ENCODE measurements at places on chromosomes 6 and 20.

DNA sequence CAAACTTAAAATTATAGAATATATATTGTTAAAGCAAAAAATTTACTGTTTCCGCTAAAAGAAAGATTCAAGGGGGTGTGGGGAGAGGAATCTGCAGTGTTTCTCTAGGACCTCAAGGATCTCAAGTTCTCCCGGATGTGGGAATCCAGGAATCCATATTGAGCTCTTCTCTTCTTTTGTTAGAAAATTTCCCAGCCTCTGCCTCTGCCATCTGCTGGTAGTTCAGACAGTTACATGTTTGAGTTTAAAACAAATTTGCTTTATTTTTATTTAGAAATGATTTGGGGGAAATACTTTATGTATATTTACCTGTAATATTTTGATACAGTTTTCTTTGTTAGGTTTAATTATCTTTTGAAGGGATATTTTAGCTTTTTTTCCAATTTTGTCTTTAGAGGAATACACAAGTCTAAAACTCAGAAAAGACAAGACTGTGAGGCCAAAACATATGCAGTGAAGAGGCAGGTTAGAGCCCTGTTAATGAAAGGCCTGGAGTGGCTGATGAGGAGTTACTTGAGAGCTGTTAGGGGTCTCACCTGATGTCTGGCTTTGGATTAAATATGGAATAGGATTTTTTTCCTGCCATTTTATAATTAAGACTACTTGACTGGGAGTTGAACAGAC lies 268.8 kb downstream of the ARID1B start:
- no peak for DNase-seq
- H3K4me1 ChIP-seq: peaks cover 38% of the 10 kb centered on the region
- H3K36me3 ChIP-seq: no peaks in the 10 kb centered on the region
- H3K4me3 ChIP-seq: no peak overlapping the region

DNA sequence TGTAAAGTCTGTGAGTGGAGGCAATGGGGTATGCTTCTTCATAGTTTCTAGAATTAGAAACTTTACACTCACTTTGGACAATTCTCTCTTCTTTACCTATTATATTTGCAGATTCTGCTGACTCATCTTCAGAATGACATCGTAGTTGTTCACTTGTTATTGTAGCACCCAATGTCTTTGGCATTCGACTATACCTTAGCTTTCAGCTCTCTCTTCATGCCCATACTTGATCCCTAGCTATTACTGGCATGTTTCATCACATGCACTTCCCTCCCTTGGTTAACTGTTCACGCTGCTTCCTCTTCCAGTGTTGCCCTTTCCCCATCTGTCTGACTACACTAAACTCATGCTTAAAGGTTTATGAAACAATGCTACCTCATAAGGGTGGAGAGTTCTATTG lies 298.1 kb upstream of the TCF21 start:
- H3K4me3 ChIP-seq: no peak overlapping the region
- H3K27me3 ChIP-seq: peaks cover 2% of the 10 kb centered on the region
- no peaks in the 10 kb centered on the region for H3K36me3 ChIP-seq
- no peak overlapping the region for H3K27ac ChIP-seq
- DNase-seq: no peak

DNA sequence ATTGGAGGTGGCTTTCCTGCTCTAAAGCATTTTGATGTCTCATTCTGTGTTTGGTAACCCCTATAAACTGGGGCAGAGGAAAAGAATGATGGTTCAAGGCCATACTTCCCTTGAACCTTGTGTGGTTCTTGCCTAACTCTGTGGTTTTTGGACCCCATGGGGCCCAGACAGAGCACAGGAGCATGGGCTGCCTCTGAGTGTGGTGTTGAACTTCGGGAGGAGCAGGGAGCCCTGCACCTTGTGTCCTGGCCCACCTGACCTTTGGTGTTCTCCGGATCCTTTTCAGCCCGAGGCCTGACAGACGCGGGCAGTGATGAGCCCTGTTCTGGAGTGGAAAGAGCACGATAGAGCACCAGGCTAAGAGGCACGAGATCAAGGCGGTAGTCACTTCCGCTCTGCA lies 18.8 kb downstream of the TMEM74B start:
- H3K27ac ChIP-seq: no peak overlapping the region
- H3K4me1 ChIP-seq: no peaks in the 10 kb centered on the region
- H3K27me3 ChIP-seq: no peaks in the 10 kb centered on the region
- peak; percentile 21 for DNase-seq
- H3K4me3 ChIP-seq: no peak overlapping the region
- peaks cover 52% of the 10 kb centered on the region for H3K36me3 ChIP-seq

GRCh38 chr20:23331450-23332350 lies 18.9 kb upstream of the NXT1 start:
- no peak overlapping the region for H3K4me3 ChIP-seq
- H3K27me3 ChIP-seq: no peaks in the 10 kb centered on the region
- no peaks in the 10 kb centered on the region for H3K36me3 ChIP-seq
- DNase-seq: no peak
- no peak overlapping the region for H3K27ac ChIP-seq
- peaks cover 1% of the 10 kb centered on the region for H3K4me1 ChIP-seq

DNA sequence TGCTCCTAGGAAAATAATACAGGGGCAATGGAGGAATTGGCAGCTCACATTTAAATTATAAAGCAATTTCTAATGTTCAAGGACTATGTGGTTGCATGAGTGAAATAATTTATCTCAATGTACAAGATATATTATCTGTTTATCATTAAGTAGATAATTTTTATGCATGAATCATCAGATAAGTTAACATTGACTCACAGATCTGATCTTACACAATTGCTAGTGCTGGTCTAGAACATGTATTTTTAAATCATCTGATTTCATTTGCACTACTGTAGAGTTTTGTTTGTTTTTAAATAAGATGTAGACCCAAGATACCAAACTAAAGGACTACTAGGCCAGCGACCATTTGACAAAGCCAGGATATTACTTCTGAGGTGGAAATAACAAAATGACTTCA lies 199.2 kb downstream of the BMP2 start:
- no peak for DNase-seq
- no peak overlapping the region for H3K27ac ChIP-seq
- no peaks in the 10 kb centered on the region for H3K27me3 ChIP-seq
- H3K36me3 ChIP-seq: no peaks in the 10 kb centered on the region

- no peak for DNase-seq
- no peaks in the 10 kb centered on the region for H3K36me3 ChIP-seq
- H3K27ac ChIP-seq: no peak overlapping the region
- H3K4me1 ChIP-seq: no peaks in the 10 kb centered on the region
- no peak overlapping the region for H3K4me3 ChIP-seq
- no peaks in the 10 kb centered on the region for H3K27me3 ChIP-seq
Measured at GRCh38 chr6:21654361-21654760, 60.8 kb downstream of the SOX4 start.

DNA sequence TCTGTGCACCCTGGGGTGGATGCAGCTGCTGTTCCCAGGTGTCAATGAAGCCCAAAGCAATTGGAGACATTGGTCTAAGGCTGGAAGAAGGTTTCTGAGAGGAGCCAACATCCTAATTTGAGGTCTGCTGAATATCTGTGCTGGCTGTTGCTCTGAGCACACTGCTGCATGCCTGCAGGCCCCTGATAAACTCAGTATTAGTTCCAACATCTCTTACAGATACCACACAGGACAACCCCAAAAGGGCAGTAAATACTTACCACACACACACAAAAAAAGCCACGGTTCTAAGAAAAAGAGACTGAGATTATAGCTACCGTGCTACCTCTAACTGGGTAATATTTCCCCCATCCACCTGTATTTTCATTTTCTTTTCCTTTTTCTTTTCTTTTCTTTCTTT lies 164.3 kb upstream of the SOX4 start:
- no peak overlapping the region for H3K4me3 ChIP-seq
- H3K27ac ChIP-seq: no peak overlapping the region
- H3K4me1 ChIP-seq: no peaks in the 10 kb centered on the region
- H3K27me3 ChIP-seq: no peaks in the 10 kb centered on the region

Data from osteocyte (in vitro differentiated cells).